ENCODE measurements at places on chromosomes 11 and 22. TPM values are rescaled to one million over a fixed set of nuclear protein-coding genes. Genes with fewer than 3 reads are reported as not detected.

The GRM5 gene
- 0.01 TPM for polyA plus RNA-seq

The PGA3 gene
- polyA plus RNA-seq: 1.0 TPM

The KRTAP5-2 gene
- polyA plus RNA-seq: 0.04 TPM

The CRYBB1 gene
- 0.37 TPM for polyA plus RNA-seq

The JRKL gene
- 3.9 TPM for polyA plus RNA-seq

The SOX10 gene
- polyA plus RNA-seq: 3.8 TPM

The PDGFB gene
- polyA plus RNA-seq: 19.1 TPM

The SCN2B gene
- 6.6 TPM for polyA plus RNA-seq

The OR5B21 gene
- not detected for polyA plus RNA-seq

The TSKU gene
- 13.7 TPM for polyA plus RNA-seq

The PLAAT5 gene
- 0.64 TPM for polyA plus RNA-seq
